ENCODE measurements at places on chromosomes 12 and 14.

DNA sequence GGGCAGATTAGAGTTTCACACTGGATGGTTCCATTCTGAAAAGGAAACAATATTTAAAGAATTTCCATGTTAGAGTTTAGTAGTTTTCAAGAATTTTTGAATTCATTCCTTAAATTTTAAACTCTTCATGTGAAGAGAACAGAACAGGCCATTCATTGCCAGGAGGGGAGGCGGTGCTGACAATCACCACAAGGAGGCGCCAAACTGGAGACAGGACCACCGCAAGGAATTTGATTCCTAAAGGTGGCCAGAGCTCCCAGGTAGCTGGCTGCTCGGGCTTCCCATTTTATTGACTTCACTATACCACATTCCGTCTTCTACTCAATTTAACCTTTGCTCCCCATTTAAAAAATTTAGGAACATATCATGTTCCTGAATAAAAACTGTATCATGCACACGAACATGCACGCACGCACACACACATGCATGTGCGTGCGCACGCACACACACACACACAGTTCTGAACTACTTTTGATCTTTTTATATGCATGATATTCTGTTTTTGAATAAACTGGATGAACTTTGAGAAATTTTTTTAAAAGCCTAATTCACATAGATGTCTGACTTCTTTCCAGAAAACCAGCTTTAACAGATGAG lies 101.2 kb downstream of the NELL2 start:
- peak; percentile 7 for DNase-seq

DNA sequence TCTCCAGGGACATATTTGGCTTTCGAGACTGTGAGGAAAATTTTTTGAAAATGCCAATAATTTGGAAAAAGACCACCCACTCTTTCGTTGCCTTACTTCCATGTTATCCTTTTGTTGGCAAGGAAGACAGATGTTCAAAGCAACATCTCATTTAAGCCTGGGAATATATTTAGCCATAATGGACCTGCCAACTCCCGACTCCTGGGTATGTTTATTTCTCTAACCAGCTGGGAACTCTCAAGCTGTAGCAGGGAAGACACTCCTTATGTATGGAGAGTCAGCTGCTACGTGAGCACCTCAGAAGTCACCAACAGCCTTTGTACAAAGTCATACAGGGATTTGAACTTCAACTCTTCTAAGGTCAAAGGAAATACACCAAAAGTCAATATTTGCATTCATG lies 96.5 kb upstream of the DAAM1 start:
- no peak for DNase-seq

GRCh38 chr14:68261092-68261842 lies 441.7 kb downstream of the RAD51B start:
- no peak for DNase-seq

- no peak for DNase-seq
Observed at GRCh38 chr12:94282675-94283074, 134.3 kb downstream of the PLXNC1 start.

DNA sequence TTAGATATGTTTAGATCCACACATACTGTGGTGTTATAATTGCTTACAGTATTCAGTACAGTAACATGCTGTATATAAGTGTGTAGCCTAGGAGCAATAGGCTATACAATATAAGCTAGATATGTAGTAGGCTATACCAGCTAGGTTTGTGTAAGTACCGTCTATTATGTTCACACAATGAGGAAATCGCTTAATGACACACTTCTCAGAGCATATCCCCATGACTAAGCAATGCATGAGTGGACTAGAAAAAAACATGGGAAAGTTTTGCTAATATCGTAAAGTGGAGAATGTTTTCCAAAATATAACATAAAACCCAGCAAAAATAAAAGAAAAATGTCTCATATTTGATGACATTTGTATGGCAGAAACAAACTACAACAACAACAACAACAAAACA lies 27.3 kb downstream of the AKAP3 start:
- DNase-seq = no peak

DNA sequence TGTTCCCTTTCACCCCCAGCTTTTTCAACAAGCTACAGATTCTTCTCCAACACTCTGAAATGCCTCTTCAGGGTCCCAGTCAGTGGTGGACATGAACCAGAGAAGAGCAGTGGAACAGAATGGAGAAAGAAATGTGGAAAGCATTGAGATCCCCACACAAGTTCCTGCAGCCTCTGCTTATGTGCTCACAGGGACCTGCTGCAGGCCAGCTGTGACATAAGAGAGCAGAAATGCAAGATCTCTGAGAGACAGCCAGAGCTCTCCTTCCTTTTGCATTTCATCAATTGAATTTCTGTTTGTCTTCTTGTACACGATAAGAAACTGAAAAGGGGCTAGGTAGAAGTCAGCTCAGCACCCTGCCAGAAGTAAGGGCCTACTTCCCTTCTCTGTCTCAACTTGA lies 6.2 kb downstream of the MDM1 start:
- DNase-seq = no peak

DNA sequence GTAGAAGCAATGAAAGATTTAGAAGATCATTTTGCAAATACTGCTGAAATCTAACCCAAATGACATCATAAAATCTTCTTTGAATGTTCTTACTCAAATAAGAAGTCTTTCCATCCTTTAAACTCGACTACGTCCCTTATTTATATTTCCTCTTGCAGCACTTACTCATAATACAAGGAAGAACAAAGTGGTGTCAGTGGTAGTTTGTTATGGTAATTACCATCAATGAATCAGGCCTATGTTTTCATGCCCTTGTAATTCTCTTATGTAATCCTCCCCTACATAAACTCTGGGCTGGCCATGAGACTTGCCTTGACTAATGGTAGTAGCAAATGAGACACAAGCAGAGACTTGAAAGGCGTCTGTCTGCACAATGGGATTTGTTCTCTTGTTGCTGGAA lies 17.0 kb downstream of the EEA1 start:
- DNase-seq = no peak

DNA sequence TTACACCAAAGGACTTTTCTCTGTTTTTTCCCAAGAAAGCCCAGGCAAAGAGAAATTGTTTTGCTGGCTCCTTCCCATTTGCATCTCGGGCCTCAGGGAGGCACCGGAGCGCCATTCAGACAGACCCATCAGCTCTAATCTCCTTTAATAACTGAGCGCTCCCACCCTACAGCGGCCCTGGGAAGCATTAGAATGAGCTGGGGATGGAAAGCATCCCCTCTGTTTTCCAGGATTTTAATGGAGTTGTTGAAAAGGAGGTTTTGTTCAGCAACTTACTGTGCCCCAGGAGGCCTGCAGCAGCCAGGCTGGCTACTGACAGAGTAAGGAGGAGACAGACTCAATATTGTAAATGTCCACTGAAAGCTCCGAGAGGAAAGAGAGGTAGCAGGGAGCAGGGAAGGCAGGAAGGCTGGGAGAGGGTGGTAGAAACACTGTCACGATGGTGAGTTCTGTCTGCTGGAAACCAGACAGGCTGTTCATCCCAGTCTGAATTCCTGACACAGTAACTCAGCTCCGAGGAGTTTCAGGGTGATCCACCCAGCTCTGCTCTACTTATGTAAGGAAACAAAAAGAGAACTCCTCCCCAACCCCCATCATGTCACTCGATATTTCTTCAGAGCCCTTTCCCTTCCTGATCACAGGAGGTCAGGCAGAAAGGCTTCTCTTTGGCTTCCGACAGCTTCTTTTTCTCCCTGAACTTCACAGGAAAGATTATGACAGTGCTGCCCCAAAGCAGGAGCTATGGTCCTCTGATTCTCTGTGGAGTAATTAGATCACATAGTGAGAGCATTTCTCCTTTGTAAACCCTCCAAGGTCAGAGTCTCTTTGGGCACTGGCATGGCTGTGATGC lies 62.5 kb upstream of the TMEM132D start:
- no peak for DNase-seq

DNA sequence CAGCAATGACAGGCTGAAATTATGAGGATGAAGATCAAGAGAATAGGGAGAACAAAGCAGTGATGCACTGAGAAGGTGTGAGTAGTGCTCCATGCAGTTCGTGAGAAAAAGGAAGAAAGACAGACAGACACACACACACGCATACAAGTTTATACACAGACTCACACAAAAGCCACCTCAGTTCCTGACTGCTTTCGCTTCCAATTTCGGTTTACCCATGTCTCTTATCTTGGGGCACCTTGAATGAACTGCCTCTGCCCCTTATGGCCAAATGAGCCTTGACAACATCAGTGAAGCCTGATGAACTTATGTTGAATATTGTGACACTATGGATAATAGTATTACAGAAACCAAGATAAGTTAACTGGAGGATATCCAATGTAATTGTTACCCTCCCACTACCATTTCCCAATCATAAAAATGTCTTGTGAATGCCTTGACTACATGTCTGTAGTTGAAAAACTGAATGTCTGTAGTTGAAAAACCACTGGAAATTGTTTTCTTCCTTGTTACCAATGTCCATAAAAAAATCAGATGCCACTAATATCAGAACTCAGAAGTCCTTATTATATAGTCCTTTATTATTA lies 380.4 kb upstream of the DDHD1 start:
- no peak for DNase-seq

DNA sequence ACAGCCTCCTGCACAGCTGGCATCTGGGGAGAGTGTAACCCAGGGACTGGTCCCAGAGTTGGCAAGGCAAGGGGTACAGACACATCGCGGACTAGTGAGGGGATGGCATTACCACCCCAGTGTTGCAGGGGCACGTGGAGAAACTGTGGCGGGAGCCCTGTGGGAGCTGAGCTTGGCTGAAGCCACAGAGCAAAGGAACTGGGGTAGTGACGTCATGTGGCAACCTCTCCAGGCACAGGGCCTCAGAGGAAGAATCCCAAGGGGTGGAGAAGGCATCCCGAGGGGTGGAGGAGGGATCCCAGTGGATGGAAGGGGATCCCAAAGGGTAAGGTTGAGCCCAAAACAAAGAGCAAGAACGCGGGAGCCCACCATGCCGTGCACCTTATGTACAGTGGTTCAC lies 70.1 kb downstream of the GSC start:
- DNase-seq = no peak

DNA sequence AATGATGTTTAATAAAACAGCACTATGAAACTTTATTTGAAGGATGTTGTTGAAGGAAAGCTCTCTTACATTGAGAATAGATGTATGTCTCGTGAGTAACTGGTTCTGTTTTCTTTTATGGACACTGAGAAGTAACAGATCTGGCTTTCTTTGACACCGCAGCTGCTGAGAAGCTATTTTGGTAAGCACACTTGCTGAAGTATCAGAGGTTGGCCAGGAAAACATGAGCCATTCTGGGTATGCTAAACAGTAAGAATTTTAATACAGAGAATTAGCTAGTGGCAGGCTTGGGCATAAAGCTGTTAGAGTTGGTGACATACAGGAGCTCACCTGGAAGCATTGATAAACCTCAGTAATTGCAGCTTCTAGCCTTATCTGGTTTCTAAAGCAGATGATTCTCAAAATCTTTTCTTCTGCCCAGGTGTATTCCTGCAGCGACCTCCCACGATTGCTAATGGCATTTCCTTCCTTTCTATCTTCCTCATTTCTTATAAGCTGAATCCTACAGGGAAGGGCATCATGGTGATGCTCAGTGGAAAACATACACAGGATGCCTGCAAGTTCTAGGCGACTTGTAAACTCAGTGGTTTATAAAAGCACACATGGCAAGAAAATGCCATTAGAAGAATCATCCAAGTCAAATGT lies 291.6 kb upstream of the SLC16A7 start:
- no peak for DNase-seq

DNA sequence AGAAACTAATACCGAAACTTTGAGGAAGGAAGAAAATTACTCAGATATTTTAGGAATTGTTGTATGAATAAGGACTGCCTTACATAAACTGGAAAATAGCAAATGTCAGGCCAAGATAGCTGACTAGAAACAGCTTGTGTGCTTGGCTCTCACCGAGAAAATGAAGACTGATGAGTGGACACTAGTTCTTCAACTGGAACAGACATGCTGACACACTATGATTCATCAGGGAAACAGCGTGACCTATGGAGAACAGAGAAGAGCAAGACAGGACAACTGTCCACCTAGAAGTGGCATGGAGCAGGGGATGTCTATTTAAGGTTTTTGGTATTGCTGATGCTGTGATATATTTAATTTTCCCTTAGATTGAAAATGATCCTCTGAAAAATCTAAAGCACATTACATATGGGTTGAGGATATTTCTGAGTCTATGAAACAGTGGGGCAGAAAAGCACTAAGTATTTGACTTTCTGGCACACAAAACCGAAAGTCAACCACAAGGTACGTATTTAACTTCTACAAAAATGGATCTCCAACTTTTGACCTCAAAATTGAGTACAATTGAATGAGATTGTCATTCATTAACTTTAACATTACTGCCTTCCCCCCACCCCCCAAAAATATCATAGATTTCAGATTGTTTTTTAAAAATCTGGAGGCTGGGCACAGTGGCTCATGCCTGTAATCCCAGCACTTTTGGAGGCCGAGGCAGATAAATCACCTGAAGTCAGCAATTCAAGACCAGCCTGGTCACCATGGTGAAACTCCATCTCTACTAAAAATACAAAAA lies 863.2 kb downstream of the LRFN5 start:
- DNase-seq = no peak

- DNase-seq = peak; percentile 22
Observed at GRCh38 chr12:94305130-94305957, 154.3 kb downstream of the CEP83 start.

DNA sequence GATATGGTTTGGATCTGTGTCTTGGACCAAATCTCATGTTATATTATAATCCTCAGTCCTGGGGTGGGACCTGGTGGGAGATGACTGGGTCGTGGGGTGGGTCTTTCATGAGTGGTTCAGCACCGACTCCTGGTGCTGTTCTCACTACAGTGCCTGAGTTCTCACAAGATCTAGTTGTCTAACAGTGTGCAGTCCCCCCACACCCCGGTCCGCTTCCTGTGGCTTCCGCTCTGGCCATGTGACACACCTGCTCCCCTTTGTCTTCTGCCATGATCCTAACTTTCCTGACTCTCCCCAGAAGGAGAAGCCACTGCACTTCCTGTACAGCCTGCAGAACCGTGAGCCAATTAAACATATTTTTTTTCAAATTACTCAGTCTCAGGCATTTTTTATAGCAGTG lies 1262.2 kb downstream of the TMEM121 start:
- no peak for DNase-seq

DNA sequence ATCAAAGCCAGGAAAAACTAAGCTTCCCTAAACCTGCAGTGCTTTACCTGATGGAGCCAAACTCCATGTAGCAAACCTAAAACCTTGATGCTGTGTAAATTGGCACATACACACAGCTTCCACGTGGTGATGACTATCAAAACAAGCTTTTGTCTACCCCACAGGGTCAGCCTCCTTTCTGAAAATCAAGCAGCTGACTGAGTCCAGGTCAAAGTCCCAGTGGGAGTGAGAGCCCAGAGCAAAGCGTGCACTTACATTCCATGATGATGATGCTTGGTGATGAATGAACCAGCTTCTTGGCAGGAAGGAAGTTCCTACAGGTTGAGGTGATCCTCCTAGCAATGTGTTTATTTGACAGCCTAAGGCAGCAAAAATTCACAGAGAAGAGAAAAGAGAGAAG lies 630.0 kb upstream of the TBX3 start:
- peak; percentile 76 for DNase-seq

GRCh38 chr12:48350249-48351021 lies at the start of gene ZNF641:
Gene ZNF641, minus strand, starts transcription at chr12:48350919. Its CDS starts 2,829 bp downstream, at chr12:48348090.
- DNase-seq = peak; percentile 90
